Stimulated activated CD4-positive, alpha-beta T cell treated with anti-CD3 and anti-CD28 coated beads, TNF-alpha, amount 100 ng/mL, for 1 hour (primary cell): ENCODE measurements at places on chromosomes 3 and 15.

DNA sequence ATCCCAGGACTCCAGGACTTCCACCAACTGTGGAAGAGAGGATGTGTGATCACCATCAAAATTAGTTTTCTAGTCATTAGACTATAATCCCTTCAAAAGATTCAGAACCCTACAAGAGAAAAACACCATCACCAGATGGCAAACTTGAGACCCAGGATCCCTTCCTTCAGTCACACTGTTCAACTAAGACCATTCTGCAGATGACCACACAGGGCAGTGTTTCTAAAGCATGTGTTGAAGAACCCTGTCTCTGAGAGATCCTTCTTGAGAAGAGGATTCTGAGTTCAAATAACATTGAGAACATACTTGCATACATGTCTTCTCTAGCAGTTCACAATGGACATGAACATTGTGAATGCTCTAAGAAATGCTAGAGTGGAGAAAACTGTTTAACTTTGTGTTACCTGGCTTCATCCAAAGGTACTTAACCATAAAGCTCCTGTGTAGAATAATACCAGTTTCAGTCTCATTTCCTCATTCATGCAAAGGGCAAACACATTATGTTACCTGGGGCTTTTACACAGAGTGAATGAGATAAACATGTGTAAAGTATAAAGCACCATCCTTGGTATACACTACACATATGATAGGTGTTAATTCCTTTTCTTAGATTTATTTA, 2.4 kb upstream of the ADGRG7 start:
- no peak for DNase-seq

DNA sequence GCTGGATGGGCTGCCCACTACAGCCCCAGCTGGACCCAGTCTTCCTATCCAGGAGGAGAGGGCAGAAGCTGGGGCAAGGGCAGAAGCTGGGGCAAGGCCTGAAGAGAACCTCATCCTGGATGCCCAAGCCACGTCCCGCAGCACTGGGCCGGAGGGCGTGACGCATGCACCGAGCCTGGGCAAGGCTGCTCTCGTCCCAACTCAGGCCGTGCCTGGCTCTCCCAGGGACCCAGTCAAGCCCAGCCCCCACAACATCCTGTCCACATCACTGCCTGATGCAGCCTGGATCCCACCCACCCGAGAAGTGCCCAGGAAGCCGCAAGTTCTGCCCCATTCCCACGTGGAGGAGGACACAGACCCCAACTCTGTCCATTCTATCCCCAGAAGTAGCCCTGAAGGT, 22.3 kb downstream of the FBLN2 start:
- DNase-seq = no peak

- DNase-seq = no peak
Measured at GRCh38 chr15:72961346-72961745, 90.9 kb upstream of the NEO1 start.

- DNase-seq = no peak
Measured at GRCh38 chr3:144369129-144369879, 397.7 kb downstream of the DIPK2A start.
